Pulmonary artery endothelial cell (primary cell): ENCODE measurements at places on chromosomes 16 and 17. TPM values are rescaled to one million over a fixed set of nuclear protein-coding genes. Genes with fewer than 3 reads are reported as not detected.

DNA sequence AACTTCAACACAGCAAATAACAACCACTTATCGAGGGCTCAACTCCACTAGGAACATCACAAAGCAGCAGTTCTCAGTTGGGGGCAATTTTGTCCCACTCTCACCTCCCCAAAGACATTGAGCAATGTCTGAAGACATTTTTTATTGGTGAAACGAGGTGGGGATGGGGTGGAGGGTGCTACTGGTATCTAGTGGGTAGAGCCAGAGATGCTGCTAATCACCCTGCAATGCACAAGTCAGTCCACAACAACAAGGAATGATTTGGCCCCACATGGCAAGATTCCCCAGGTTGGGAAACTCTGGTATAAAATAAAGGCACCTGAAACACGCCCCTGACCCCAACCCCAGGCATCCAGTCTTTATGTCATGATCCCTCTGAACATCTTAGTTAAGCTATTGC is 33.3 kb downstream of the TLE7 start:
- no peak for DNase-seq

DNA sequence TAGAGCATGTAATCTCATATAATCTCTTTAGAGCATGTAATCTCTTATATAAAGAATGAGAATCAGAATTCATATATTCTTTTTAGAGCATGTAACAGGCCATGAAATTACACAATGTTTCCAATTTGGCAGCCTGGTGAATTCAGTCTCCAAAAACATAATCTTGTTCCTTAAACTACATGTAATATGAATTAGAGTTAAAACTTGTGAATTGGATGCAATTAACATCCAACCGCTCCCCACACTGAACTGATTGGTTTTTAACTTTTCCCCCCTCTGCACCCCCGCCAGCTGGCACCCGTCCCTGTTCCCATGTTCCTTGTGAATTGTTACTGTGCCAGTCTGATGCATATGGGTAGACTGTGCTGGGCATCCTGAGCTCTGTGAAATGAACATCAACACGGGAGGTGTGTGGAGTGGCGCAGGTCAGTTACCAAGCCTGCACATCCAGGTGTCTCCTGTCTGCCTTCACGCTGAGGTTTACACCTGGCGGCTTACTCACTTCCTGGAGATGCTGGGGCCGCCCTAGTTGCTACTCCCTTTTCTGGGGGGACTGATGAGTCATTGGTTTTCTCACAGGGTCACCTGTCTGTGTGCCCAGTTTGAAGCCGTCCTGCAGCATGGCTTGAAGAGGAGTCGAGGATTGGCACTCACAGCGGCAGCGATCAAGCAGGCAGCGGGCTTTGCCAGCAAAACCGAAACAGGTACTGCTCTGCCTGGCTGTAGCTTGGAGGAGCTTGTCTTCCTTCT is 50.4 kb downstream of the SNX29 start:
- DNase-seq = no peak

VASN gene
- 0.04 and 0.20 TPM in 2 replicates for total RNA-seq

DNA sequence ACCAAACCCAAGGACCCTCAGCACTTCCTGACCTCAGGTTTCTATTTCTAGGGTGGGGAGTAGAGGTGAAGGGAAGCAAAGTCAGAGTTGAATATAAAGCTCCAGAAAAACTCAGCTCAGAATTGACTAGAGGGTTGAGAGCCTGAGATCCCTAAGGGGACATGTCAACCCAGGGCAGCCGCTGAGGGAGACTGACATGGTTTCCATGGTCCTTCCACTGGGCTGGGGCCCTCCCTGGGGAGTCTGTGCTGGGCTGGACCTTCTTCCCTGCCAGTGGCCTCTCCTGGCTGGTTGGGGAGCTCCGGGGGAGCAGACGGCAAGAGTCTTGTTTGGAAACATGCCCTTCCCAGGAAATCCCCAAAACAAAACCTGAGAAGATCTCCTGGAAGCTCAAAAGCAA is 121.3 kb downstream of the METRNL start:
- DNase-seq = no peak

ATP2A1 gene
- 0.20 and 0.28 TPM in 2 replicates for total RNA-seq

- no peak for DNase-seq
These were observed 3.1 kb upstream of the MMP2 start for GRCh38 chr16:55475919-55476318.

GRCh38 chr17:35742896-35743477 is 10.1 kb downstream of the GAS2L2 start:
- no peak for DNase-seq

SEC14L5 gene
- under 0.01 TPM in 1 of 2 replicates, not detected in the other for total RNA-seq

- no peak for DNase-seq
These were observed 111.7 kb downstream of the MAP2K6 start for GRCh38 chr17:69525920-69526841.

DNA sequence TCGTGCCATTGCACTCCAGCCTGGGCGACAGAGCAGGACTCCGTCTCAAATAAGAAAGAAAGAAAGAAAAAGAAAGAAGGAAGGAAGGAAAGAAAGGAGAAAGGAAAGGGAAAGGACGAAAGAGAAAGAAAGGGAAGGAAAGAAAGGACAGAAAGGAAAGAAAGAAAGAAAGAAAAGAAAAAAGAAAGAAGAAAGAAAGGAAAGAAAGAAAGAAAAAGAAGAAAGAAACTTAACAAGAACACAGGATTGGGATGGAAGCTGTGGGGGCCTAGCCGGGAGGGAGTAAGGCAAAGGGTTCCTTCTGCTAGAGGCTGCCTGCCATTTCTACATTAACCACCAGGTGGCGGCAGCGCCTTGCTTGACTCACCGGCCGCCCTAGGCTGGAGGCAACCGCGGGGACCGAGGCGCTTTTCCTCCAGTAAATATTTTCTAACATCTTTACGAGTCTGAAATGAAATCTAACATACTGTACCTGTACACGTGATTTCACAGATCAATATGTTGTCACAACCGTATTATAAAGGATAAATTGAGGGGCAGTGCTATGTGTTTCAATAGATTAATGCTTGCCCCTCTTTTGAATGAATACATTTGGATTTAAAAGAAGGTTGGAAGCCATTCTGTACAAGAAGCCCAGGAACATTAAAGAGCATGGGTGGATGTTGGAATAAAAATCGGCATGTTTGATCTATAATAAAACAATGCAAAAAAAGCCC is 6.1 kb downstream of the GJD3 start:
- no peak for DNase-seq

DNA sequence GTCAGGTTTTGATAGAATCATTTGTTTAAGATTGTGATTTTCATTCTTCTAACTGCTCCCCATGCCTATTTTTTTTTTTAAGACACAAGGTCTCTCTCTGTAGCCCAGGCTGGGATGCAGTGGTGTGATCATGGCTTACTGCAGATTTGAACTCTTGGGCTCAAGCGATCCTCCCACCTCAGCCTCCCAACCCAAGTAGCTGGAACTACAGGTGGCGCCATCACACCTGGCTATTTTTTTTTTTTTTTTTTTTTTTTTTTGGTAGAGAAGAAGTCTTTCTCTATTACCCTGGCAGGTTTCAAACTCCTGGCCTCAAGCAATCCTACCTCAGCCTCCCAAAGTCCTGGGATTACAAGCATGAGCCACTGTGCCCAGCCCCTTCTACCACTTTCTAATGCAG is 223.3 kb downstream of the CBLN1 start:
- no peak for DNase-seq

DNA sequence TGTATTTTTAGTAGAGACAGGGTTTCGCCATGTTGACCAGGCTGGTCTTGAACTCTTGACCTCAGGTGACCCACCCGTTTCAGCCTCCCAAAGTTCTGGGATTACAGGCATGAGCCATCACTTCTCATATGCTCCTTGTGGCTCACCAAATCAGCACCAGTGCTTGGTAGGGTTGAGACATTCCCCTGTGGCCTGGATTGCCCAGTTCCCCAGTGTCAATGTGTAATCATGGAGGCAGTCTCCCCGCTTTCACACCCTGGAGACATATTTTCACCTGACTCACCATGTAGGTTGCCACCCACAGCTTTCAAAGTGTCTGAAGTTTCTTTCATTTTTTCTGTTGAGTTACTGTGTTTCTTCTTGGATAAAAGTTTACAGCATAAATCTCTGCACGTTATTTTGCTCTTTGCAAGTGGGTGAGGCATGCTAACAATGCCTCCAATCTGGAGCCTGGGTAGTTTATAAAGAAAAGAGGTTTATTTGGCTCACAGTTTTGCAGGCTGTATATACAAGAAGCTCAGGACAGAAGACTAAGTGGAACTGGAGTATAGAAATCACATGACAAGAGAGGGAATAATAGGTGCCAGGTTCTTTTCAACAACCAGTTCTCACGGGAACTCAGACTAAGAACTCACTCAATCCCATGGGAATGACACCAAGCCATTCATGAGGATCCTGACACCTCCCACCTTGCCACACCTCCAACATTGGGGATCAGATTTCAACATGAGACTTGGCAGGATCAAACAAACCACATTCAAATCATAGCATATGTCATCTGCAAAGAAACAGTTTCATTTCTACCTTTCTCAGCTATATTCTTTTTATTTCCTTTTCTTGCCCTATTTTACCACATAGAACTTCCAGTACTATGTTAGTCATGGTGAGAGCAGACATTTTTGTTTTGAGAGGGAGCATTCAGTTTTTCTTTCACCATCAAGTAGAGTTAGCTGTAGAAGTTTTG is 113.2 kb downstream of the PHKB start:
- no peak for DNase-seq

HSPB9 gene
- total RNA-seq = not detected in 2 replicates

DNA sequence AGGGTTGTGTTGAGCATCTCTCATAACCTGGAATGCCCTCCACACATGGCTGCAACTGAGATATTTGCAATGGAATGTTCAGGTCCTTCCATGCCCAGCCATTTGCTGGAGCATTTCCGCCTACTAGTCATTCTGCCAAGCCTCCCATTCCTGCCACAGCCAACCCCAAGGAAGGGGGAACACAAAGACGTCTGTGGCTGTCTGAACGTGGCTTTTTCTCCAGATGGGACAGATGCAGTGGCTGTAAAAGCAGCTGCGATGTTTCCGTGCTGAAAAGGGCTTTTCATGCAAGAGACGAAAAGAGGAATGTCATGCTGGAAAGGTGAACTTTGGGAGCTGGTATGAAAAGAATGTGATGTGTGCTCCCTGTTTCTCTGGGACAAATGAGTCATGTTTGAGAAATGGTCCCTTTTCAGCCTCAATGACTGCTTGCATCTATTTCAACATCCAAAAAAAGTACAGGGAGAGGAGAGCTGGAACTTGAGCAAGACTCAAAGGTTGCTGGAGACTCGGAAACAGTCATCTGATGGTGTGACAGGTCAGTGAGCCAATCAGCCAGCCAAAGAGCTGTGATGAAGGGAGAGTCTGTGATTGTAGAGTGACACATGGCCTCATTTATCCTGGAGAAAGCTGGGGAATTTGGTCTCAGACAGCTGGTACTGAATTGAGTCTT is 208.9 kb downstream of the SHISA9 start:
- DNase-seq = no peak

SEPTIN1 gene
- 0.13 TPM in 1 of 2 replicates, not detected in the other for total RNA-seq

MILR1 gene
- total RNA-seq = 3.3 and 4.6 TPM in 2 replicates

ZFP3 gene
- total RNA-seq = 1.1 and 1.9 TPM in 2 replicates

GRCh38 chr17:28216528-28216927 is 102.5 kb upstream of the TMEM97 start:
- DNase-seq = no peak

GRCh38 chr16:21159281-21159951 is 942 bp downstream of the LDAF1 start:
- no peak for DNase-seq

KLHL10 gene
- not detected in 2 replicates for total RNA-seq

- DNase-seq = no peak
These were observed 9.6 kb downstream of the STX1B start for GRCh38 chr16:31000671-31001382.

DNA sequence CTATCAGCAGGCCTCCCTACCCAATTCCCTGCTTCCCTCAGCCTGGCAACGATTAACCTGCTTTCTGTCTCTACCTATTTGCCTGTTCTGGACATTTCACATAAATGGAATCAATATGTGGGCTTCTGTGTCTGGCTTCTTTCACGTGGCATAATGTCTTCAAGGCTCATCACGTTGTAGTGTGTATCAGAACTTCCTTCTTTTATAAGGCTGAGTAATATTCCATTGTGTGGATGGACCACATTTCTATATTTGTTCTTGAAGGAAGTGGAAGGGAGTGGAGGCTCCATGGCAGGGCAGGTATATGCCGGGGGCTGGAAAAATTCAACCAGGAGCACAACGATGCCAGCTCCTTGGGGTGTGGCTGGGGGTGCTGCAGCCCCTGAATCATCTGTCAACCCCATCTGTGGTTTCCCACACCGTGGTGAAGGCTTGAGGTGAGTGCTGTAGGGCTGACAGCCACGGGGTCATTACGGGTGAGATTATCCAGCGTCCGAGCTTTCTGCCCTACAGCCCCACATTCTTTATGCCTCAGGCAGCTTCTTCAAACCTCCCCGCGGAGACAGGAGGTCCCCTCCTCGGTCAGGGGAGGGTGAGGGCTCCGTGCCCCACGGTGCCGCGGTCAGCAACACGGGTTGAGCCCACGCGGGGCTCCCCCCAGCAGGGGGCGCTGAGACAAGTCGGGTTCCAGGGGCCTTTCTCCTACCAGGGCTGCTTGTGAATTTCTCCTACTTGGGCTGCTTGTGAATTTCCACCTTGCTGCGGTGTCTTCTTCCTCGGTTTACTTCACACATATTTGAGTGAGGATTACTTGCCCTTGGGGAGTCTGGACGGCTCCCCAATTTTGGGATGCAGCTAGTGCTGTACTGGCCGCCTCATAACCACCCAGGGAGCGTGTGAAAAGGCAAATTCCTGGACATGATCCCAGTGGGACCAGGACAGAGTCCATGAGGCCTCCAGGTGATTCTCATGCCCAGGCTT is 18.3 kb upstream of the WFIKKN2 start:
- no peak for DNase-seq

PRR35 gene
- not detected in 2 replicates for total RNA-seq

NACA2 gene
- 0.18 TPM in 1 of 2 replicates, not detected in the other for total RNA-seq

GLTPD2 gene
- not detected in 2 replicates for total RNA-seq

MYH11 gene
- total RNA-seq = not detected in 2 replicates

DNA sequence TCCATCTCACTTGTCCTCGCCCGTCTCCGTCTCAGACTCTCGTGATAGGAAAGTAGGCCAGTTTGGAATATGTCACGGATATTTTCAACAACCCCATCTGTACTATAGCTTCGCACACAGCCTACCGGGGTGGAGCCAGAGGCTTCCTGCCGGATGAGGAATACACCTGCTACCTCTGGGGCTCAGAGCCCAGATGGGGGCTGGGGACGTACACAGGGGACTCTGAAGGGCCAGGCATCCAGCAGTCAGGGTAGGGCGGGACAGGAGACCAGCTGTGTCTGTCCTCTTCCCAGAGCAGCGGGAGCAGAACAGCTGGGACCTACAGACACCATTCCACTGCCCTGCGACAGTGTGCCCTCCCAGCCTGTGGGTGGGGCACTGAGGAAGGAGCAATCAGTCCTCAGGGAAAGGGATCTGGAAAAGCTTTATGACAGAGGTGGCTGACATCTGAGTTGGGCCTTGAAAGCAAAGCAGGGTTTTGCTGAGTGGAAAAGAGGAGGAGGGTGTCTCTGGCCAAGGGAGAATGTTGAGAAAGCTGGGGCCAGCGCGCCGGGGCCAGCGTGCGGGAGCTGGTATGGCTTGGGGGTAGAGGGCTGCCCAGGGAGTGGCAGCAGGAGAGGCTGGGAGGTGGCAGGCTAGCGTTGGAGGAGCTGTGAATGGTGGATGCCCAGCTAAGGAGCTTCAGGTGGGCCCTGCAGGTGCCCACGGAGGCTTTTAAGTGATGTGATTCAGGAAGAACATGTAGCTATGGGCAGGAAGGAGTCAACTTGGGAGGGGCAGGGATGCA is 11.5 kb upstream of the SRCIN1 start:
- no peak for DNase-seq

- no peak for DNase-seq
These were observed 22.4 kb upstream of the PRM1 start for GRCh38 chr16:11303405-11304138.
